ENCODE measurements at places on chromosomes 12 and 14.

- no peak for DNase-seq
Observed at GRCh38 chr12:119808441-119808840, 68.7 kb downstream of the CIT start.

GRCh38 chr12:99427104-99427503 lies 220.4 kb upstream of the GARIN6 start:
- DNase-seq: no peak

GRCh38 chr12:75642226-75642625 lies 130.8 kb upstream of the KRR1 start:
- DNase-seq: no peak

- peak; percentile 67 for DNase-seq
Observed at GRCh38 chr14:92500491-92500941, 13.1 kb upstream of the RIN3 start.

GRCh38 chr12:122022393-122023338 lies 982 bp downstream of the BCL7A start:
- DNase-seq: no peak

- no peak for DNase-seq
Observed at GRCh38 chr14:20934148-20934762, 21.0 kb upstream of the RNASE2 start.

- DNase-seq: peak; percentile 59
Observed at GRCh38 chr12:123905319-123905925, 67.2 kb downstream of the CCDC92 start.

DNA sequence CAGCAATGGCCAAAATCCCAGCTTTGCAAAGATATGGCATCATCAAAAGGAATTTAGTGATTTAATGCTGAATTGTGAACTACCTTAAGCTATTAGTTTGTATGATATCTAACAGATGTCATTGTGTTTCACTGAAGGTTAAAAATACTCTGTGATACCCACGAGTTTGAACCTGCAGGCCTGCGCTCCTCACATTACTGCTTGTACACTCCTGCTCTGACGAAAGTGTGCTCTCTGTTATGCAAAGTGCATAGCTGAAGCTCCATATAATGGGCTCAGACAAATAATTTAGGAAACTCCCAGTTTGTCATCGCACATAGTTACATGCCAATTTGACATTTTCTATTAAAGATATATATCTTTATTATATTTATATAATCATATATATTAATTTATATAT lies 52.2 kb downstream of the SPPL3 start:
- no peak for DNase-seq

- no peak for DNase-seq
Observed at GRCh38 chr14:56056031-56056430, 62.2 kb upstream of the PELI2 start.

DNA sequence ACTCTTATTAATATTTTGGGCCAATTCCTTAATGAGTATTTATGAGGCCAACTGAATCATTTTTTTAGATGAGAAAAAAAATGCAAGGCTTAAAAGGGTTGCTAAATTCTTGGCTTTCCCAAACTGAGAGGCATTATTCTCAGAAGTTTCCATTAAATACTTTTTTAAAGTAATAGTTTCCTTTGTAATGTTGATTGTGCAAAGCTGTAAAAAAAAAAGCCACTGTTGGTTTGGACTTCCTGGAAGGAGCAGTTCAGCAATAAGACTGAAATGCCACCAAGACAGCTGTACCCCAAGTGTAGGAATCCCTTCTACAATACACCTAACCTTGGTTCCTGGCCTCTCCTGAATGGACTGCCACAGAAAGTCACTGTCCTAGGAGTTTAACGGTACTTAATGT lies 231.3 kb downstream of the MON2 start:
- no peak for DNase-seq

DNA sequence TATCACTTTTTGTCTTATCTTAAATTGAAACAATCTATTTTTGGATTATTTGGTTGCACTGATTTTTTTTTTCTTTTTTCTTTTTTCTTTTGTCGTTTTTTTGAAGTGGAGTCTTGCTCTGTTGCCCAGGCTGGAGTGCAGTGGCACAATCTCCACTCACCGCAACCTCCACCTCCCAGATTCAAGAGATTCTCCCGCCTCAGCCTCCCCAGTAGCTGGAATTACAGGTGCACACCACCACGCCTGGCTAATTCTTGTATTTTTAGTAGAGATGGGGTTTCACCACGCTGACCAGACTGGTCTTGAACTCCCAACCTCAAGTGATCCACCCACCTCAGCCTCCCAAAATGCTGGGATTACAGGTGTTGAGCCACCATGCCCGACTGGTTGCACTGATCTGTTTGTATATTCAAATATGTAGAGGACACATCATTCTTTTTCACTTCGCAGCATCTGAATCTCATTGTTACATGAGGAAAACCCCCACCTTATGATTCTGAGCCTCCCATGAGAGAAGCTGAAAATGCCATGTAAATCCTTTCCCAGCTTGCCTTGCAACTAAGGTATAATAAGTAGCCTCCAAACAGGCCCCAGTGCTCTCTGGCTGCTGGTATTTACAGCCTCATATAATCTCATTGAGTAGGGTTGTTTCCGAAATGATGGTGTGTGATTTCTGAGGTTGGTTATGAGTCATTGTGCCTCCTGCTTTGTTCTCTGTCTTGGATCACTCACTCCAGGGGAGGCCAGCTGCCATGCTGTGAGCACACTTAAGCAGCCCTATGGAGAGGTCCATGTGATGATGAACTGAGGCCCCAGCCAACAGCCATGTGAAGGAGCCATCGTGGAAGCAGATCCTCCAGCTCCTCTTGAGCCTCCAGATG lies 5.2 kb upstream of the HSP90B1 start:
- no peak for DNase-seq

GRCh38 chr12:127489061-127489460 lies 777.9 kb upstream of the TMEM132C start:
- peak; percentile 58 for DNase-seq

GRCh38 chr12:105761075-105761474 lies 377.7 kb downstream of the NUAK1 start:
- DNase-seq: no peak

- DNase-seq: no peak
Observed at GRCh38 chr12:105706973-105707334, 376.5 kb downstream of the C12orf75 start.

DNA sequence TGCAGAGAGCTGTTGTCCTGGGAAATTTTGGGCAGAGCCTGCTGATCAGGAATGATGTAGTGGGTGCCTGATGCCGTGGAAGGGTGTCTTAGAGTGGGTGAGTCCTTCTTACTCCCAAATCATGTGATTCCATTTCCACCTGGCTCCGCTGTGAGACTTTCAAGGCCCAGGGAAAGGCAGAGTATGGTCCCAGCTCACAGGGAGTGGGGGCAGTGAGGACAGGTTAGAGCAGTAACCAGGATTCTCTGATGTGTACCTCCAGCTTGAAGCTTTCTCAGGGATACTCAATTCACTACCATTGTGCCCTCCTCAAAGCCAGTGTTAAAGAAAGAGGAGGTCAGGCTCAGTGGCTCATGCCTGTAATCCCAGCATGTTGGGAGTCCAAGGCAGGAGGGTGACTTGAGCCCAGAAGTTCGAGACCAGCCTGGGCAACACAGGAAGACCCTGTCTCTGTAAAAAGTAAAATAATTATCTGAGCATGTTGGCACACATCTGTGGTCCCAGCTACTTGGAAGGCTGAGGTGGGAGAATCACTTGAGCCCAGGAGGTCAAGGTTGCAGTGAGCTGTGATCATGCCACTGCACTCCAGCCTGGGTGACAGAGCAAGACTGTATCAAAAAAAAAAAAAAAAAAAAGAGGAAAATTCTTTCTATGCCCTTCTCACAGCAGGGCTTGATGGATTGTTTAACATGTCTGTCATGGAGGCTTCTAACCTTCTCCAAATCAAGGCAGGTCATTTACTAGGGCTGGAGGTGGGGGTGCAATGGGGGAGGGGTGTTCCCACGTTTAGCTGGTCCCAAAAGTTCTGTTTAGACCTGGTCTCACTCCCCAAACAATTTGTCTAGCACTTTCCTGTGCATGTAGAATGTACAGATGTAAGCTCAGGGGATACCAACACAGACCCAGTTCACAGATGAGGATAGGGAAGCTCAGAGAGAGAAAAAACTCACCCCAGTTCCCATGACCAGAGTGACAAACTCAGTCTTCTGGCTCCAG lies 12.5 kb upstream of the IQSEC3 start:
- no peak for DNase-seq

- no peak for DNase-seq
Observed at GRCh38 chr14:100619396-100620254, 32.4 kb upstream of the BEGAIN start.

DNA sequence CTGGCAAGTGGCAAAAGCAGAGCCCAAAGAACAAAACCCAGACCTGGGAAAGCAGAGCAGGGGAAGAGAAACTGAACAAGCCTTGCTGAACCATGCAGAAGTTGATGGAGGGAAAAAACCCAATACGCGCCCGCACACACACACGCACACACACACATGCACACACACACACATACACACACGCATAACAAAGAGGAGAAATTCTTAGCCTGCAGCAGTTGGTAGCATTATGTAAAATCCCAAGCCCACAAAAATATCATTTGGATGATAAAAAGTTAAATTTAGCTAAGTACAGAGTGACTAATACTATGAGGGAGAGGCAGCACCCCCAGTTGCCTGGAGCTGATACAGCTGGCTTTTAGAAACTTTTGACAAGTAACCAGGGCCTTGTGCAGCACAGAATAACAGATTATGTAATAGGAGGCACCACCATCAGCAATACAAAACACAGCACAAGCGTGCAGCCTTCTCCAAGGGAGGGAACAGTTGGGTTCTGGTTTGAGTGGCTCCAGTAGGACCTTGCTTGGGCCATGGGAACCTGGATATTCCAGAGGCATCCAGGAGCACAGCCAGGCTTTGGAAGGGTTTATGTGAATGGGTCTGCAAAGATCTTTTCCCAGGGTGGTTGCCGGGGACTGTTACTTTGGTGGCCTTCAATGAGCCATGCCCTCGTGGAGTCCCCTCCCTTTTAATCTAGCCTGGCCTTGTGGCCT lies 35.3 kb downstream of the PITPNM2 start:
- DNase-seq: no peak

DNA sequence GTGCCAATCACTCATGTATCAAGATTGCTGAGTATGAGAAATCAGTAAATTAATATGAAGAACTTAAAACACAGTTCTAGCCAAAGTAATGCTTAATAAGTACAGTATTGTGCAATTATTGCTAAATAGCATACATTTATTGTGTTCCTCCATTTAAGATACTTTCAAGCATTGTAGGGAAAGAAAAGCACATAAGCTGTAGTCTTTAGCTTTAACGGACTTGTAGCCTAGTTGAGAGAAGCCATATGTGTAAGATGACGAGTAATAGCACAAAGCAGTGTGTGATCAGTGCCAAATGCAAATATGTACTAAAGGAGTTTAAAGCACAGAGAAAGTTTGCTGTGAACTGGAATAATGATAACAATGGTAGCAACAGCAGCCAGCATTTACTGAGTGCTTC lies 38.1 kb downstream of the ETV6 start:
- DNase-seq: peak; percentile 42

GRCh38 chr12:41362510-41362909 lies 174.4 kb downstream of the PDZRN4 start:
- DNase-seq: no peak

DNA sequence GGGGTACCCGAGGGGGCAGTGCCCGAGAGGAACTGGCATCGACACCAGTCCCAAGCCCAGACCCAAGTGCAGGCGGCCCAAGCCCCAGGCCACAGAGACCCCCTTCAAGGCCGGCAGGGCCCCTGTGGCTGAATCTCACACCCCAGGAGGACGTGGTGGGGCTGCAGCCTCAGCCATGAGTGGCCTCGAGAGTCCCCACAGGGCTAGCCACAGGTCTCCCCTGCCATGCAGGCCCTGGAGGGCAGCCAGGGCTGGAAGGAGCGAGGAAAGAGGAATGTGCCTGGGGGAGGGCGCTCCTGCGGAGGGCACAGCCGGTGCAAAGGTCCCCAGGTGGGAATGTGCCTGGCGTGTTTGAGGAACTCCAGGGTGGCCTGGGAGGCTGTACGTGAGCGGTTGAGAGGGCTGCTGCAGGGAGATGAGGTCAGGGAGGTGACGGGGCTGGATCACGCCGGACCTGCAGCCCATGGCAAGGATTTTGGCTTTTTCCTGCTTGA lies 86.1 kb downstream of the NCOR2 start:
- DNase-seq: peak; percentile 82

GRCh38 chr12:54420766-54421144 lies 1.7 kb upstream of the ITGA5 start:
- no peak for DNase-seq

- DNase-seq: peak; percentile 31
Observed at GRCh38 chr14:75578786-75579337, 442 bp downstream of the FLVCR2 start.

DNA sequence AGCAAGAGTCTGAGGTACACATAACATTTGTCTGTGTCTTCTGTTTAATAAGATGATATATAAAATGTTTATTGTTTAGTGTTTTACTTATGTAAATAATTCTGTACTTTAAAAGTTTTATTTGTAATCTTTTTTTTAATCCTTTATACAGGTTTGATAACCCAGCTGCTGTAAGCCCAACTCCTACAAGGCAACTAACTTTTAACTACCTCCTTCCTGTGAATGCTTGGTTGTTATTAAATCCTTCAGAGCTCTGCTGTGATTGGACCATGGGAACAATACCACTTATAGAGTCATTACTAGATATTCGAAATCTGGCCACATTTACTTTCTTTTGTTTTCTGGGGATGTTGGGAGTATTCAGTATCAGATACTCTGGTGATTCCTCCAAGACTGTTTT lies 24.1 kb downstream of the TMTC3 start:
- no peak for DNase-seq

DNA sequence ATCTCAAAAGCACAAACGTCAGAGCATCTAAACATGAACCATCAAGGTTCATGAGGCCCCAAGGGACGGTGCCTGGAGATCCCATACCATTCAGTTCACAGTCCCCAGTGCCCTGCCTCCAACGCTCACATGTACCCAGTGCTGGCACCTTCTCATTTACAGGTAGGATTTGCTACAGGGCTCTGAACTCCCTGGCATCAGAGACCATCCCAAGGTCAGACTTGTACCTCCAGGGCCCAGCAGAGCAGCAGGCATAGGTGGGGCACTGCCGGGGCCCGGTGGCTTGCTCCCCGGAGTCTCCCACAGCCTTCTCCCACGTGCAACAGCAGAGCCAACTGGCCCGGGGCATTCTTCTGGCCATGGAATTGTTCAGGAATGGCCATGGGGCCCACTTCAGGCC lies 114.8 kb downstream of the BCL11B start:
- no peak for DNase-seq

DNA sequence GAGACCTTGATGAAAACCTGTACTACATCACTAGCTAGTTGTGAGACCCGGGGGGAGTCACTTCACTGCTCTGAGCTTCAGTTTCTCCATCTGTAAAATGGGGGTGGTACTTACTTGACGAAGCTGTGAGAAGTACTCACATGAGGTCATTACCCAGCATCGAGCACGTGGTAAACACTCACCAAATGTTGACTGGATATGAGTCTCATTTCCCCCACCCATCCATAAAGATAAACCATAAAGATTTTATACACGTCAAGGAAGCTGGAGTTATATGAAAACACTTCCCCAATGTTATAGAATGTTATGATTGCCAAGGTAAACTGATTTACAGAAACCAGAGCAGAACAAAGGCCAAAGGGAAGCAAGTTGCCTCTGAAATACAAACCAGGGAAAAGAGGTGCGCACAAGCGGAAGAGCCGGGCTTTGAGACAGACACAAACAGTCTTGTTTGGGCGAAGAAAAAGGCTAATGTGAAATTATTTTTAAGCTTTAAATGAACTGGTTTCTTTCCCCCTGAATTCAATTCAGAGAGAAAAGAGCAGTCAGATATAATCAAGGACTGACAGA lies 536.8 kb downstream of the MED13L start:
- DNase-seq: no peak
